HFFc6 (cell line): ENCODE measurements at places on chromosomes 1 and 21. TPM values are rescaled to one million over a fixed set of nuclear protein-coding genes. Genes with fewer than 3 reads are reported as not detected.

DNA sequence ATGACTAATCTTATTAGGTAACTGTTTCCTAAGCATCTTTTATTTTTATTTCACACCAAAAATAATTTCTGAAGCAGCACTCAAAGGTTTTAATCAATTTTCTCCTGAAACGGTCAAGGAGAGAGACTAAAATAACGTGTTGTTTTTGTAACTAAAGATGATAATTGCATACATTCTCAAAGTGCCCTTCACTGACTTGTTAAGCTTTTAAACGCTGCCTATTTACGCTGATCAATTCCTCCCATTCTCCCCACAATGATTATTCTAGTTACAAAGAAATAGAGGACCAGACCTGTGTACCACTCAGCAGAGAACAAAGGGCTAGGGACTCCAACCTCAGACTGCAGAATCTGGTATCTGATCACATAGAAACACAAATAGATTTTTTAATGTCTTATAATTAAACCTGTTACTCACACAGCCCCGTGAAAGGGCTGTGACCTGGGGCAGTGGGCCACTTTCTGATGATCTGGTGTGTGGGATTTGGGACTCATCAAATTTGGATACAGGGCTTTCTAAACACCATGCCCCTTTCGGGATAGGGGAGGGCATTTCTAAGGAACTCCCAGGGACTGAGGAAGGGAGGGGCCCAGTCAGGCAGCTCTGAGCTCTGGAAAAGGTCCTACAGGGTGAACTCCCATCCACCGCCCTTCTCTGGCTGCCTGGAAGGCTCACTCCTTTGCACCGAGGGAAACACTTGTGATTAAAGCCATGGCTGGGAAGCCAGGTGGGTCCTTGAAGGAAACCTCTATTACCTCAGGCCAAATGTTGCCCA lies 65.2 kb downstream of the BCAR3 start:
- peaks cover 99% of the 10 kb centered on the region for H3K4me1 ChIP-seq
- H3K4me3 ChIP-seq: peak overlapping the region; percentile 70
- peak overlapping the region; percentile 92 for H3K27ac ChIP-seq
- DNase-seq: no peak
- H3K27me3 ChIP-seq: peaks cover 9% of the 10 kb centered on the region

Gene OR2T27
- total RNA-seq: not detected in 2 replicates

GRCh38 chr1:63537940-63538339 lies 14.6 kb downstream of the EFCAB7 start:
- no peak overlapping the region for H3K27ac ChIP-seq
- H3K4me3 ChIP-seq: no peak overlapping the region
- no peaks in the 10 kb centered on the region for H3K36me3 ChIP-seq
- no peaks in the 10 kb centered on the region for H3K4me1 ChIP-seq
- no peaks in the 10 kb centered on the region for H3K27me3 ChIP-seq

DNA sequence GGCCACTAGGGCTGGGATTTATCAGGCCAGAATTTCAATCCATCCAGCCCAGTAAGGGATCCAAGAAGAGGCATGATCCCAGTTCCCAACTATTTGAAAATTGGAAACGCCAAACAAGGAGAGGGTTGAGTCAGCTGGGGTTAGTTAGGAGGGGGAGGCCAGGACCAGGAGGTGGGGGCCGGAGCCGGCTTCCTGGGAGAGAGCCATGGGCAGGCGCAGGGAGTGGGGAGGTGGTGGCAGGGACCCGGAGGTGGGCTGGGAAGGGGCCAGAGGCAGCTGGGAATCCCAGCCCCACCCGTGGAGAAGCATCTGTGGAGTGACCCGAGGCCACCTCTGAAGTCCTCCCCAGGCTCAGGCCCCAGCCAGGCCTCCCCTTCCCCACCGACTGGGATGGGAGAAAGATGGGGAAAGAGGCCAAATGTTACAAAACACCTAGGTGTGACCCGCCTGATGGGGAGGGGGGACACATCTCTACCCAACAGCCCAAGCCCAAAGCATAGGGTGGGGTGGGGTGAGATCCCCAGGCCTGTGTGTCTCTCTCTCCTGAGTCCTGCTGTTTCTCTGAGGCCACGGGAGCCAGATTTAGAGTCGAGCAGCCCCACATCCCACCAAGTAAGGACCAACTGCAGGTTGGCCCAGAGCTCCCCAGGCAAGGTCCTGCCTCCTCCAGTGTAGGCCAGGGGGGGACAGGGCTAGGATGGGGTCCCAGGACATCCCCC lies 10.1 kb downstream of the HSPG2 start:
- peak overlapping the region; percentile 94 for H3K27ac ChIP-seq
- peak overlapping the region; percentile 63 for H3K4me3 ChIP-seq
- H3K4me1 ChIP-seq: peaks cover 88% of the 10 kb centered on the region
- peaks cover 41% of the 10 kb centered on the region for H3K36me3 ChIP-seq
- peaks cover 9% of the 10 kb centered on the region for H3K27me3 ChIP-seq
- peak; percentile 69 for DNase-seq

DNA sequence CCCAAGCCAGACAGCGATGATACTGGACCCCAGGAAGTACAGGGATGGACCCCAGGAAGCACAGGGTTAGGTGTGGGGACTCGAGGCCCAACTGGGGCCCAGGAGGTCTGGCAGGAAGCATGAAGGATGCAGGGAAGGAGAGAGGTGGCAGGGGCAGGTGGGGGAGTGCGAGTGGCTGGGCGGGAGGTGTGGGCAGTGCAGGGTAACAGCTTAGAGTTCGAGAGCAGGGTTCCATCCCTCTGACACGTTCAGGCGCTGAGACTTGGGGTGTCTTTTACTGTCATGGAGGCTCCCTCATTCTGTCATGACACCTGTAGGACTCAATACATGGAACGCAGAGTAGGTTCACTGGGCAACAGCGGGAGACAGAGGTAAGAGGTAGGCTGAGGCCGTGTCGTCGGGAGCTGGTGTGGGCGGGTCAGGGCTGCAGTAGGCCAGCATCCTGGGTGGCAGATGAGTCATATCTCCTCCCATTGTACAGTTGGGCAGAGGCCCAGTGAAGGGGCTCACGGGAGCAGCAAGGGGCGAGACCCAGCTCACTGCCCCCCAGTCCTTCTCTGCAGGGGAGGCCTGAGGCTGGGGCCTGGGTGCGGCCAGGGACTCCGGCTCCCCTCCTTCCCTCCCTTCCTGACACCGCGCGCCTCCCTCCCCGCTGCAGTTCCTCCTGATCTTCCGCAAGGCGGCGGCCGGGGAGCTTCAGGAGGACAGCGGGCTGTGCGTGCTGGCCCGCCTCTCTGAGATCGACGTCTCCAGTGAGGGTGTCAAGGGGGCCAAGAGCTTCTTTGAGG lies 11.6 kb upstream of the CTRC start:
- H3K4me1 ChIP-seq: peaks cover 21% of the 10 kb centered on the region
- H3K27ac ChIP-seq: peak overlapping the region; percentile 46
- no peak for DNase-seq
- peaks cover 9% of the 10 kb centered on the region; the same call in 1 of the 2 replicates for H3K36me3 ChIP-seq
- H3K27me3 ChIP-seq: no peaks in the 10 kb centered on the region; the same call in 1 of the 2 replicates

- H3K4me3 ChIP-seq: peak overlapping the region; percentile 74
- H3K27me3 ChIP-seq: peaks cover 1% of the 10 kb centered on the region; the same call in 1 of the 2 replicates
- H3K27ac ChIP-seq: peak overlapping the region; percentile 19; the same call in 1 of the 2 replicates
- H3K36me3 ChIP-seq: no peaks in the 10 kb centered on the region
- peaks cover 25% of the 10 kb centered on the region for H3K4me1 ChIP-seq
- no peak for DNase-seq
Measured at GRCh38 chr1:198699167-198700015, 60.6 kb downstream of the PTPRC start.

DNA sequence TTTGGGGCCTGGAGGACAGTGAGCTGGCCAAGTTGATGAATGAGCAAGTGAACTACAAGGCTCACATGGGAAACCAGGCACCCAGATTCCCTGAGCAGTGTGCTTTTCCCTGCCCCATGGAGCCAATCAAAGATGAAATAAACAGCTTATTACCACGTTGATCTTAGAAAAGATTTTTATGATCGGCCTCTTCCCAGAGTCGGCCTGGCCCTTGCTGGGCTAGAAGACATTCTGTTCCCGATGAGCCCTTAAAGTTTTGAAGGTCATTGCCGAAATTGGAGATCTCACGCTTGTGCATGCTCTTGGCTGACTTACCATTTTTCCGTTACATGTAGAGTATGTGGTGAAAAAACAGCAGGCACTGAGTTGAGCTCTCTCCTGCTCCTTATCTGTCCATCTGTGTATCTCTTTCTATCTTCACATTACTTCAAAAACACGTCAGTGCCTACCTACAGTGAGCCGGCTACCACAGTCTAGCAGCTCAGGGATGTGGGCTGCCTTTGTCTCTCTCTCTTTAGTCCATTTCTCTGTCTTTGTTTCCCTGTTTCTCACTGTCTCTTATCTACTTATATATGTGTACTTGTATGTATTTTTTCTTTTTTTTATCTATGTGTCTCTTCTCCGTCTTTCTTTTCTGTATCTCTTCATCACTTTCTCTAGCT lies 248.8 kb upstream of the USP24 start:
- H3K27ac ChIP-seq: no peak overlapping the region
- DNase-seq: no peak

Gene NTRK1
- not detected in 3 replicates for total RNA-seq

Gene PLA2G2D
- not detected in 3 replicates for total RNA-seq

Gene CYP4B1
- not detected in 3 replicates for total RNA-seq

DNA sequence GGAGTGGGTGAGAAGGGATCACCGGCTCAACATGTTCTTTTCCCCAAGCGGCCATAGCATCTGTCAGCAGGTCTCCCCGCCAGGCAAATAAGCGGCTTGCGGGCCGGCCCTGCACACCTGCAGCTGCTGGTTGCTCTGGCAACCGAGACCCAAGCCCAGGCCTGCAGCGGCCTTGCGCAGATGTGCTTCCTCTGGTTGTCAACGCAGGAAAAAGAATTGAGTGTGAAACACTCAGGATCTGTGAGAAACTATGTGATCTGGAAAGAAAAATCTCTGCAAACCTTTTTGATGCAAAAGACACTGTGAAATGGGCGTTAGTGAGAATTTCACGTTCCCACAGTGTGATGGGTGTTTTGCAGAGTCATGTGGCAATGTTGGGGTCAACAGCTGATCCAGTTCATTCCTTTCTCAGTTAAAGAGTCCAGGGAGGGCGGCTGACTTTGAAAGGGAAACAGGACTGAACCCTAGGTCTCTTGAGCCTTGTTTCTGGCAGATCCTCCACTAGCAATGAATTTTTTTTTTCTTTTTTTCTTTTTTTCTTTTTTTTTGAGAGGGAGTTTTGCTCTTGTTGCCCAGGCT lies 28.4 kb downstream of the TOMM20 start:
- H3K27me3 ChIP-seq: no peaks in the 10 kb centered on the region; the same call in 1 of the 2 replicates
- no peaks in the 10 kb centered on the region for H3K36me3 ChIP-seq
- no peak overlapping the region for H3K27ac ChIP-seq
- H3K4me3 ChIP-seq: no peak overlapping the region
- H3K4me1 ChIP-seq: peaks cover 33% of the 10 kb centered on the region

- H3K36me3 ChIP-seq: no peaks in the 10 kb centered on the region
- peaks cover 21% of the 10 kb centered on the region for H3K27me3 ChIP-seq
- no peak overlapping the region for H3K27ac ChIP-seq
- DNase-seq: no peak
- H3K4me3 ChIP-seq: no peak overlapping the region
Measured at GRCh38 chr1:200921571-200922110, 26.9 kb downstream of the INAVA start.

Gene CYB5RL
- total RNA-seq: 4.5 to 4.8 TPM (median 4.8 TPM) in 3 replicates

- DNase-seq: peak; percentile 67
- H3K36me3 ChIP-seq: no peaks in the 10 kb centered on the region
- peaks cover 13% of the 10 kb centered on the region for H3K4me1 ChIP-seq
- H3K27me3 ChIP-seq: no peaks in the 10 kb centered on the region
- no peak overlapping the region for H3K4me3 ChIP-seq
- H3K27ac ChIP-seq: no peak overlapping the region
Measured at GRCh38 chr1:55848906-55849305, 633.7 kb upstream of the USP24 start.

DNA sequence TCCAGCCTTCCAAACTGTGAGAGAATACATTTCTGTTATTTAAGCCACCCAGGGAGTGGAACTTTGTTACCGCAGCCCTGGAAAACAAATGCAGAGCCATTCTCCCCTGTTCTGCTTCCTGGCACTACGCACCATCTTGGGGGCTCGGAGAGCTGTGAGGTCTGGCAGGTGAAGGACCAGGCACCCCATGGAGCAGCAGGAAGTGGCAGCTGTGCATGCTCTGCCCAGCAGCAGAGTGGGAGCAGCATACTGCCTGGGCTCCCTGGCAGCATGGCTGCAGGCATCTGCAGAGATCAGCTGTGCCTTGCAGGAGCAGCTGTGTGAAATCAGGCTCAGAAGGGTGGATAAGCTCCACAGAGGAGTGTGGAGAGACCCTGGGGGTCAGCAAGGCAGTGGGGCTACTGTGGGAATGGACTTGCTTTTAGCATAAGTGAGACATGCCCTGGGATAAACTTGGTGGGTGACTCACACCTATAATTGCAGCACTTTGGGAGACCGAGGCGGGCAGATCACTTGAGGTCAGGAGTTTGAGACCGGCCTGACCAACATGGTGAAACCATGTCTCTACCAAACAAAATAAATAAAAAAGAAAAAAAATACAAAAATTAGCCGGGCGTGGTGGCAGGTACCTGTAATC lies 17.7 kb upstream of the ZSCAN20 start:
- H3K36me3 ChIP-seq: peaks cover 8% of the 10 kb centered on the region; the same call in 1 of the 2 replicates
- H3K27me3 ChIP-seq: peaks cover 5% of the 10 kb centered on the region
- no peak for DNase-seq
- H3K4me1 ChIP-seq: peaks cover 55% of the 10 kb centered on the region

Gene C1orf87
- total RNA-seq: not detected in 3 replicates

DNA sequence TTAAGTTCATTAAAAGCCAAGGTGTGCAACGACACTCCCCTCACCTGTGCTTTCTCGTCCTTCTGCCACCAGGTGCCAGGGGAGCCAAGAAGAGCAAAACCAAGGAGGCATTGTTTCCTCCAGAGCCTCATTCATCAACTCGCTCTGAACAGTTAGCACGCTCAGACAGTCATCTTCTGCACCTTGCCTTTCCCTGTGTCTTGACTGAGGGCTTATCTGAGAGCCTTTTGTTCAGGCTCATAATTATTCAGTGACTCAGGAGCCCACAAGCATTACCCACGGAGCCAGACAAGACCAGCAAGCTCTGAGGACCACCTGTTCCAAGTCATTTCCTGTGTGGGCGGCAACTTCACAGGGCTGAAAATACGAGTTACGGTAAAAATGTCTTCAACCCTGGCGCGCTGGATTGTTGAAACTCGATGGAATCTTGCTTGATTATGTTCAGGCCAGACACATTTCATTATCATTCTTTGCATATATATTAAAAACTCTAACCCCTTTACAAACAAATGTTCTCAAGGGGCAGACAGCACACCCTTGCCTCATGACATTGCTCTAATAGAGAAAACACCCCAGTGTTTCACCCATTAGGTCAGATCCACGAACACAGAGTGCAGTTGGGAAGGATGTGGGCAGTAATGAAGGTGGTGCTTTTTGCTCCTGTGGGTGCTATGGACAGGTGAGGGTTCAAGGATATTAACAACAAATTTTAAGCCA lies 89.7 kb upstream of the RUNX1 start:
- H3K27ac ChIP-seq: peak overlapping the region; percentile 67
- no peaks in the 10 kb centered on the region for H3K27me3 ChIP-seq
- H3K36me3 ChIP-seq: no peaks in the 10 kb centered on the region
- DNase-seq: peak; percentile 57

Gene PLPP3
- total RNA-seq: 13.6 to 26.3 TPM (median 14.2 TPM) in 3 replicates

Gene CAMTA1
- total RNA-seq: 71.7 to 88.2 TPM (median 81.3 TPM) in 3 replicates

GRCh38 chr1:108560874-108561459 lies 1.1 kb downstream of the EEIG2 start:
- H3K27ac ChIP-seq: peak overlapping the region; percentile 45
- DNase-seq: peak; percentile 53
- no peaks in the 10 kb centered on the region for H3K27me3 ChIP-seq

GRCh38 chr1:39632682-39633417 lies 6.6 kb downstream of the HEYL start:
- H3K4me1 ChIP-seq: no peaks in the 10 kb centered on the region
- no peak overlapping the region for H3K27ac ChIP-seq
- H3K4me3 ChIP-seq: no peak overlapping the region; the same call in 1 of the 2 replicates
- H3K36me3 ChIP-seq: no peaks in the 10 kb centered on the region
- peaks cover 60% of the 10 kb centered on the region for H3K27me3 ChIP-seq
- no peak for DNase-seq

Gene UBXN10
- not detected in 3 replicates for total RNA-seq
